ENCODE measurements at places on chromosomes 7 and 10. TPM values are rescaled to one million over a fixed set of nuclear protein-coding genes. Genes with fewer than 3 reads are reported as not detected.
A peak's percentile ranks its signal among the peaks of the same experiment; 100 is the strongest.

DNA sequence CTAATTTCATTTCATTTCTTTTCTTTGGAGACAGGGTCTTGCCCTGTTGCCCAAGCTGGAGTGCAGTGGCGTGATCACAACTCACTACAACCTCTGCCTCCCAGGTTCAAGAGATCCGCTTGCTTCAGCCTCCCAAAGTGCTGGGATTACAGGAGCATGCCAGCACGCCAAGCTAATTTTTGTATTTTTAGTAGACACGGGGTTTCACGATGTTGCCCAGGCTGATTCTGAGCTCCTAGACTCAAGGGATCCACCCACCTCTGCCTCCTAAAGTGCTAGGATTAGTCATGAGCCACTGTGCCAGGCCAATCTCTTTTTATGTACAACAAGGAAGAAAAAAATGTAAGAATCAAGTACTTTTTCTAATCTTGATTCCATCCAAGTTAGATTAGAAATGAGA is 10.7 kb upstream of the KMT2E start:
- no peak for DNase-seq

DNA sequence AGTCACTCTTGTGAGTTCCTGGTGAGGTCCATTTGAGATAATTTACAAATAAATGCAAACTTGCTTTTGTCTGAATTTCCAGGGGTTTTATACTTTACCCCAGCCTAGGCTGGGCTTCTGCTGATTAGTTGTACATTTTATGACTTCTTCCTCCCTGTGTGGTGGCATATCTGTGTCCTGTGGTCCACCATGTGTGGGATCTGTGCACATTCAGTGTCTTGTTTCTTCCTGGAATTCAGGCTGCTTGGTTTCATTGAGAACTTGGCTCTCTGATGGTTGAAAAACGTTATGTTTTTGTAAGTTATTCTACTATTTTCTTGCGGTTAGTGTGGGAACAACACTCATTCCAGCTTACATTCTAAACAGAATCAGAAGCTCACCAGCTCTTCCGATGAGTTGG is 523.4 kb upstream of the PFKP start:
- DNase-seq, result no peak

DNA sequence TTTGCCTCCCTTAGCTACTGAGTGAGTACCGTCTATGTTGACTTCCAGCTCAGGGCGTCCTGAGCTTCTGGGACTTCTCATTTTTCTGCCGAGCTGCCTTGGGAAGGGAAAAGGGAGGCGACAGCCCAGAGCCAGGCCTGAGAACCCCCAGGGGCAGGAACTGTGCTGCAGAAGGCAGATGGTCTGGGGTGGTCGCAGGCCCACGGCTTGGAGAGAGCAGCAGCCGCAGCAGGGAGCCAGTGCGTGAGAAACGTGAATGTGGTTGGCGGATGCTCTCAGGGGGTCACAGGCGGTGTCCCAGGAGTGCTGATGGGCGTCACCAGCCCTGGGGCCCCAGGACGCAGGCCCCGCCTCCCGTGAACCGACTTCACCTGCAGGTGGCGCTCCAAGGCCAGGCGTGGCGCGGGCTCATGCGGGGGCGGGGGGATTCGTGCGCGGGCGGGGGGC is 9.2 kb upstream of the PWWP2B start:
- DNase-seq, result peak; percentile 87

DNA sequence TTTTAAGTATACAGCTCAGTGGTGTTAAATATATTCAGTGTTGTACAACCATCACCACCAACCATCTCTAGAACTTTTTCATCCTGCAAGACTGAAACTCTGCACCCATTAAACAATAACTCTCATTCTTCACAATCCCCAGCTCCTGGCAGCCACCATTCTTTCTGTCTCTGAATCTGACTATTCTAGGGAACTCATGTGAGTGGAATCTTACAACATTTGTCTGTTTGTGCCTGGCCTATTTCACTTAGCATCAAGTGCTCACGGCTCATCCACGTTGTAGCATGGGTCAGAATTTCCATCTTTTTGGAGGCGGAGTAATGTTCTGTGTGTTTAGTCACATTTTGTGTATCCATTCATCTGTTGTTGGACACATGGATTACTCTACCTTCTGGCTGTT is 40.8 kb upstream of the PFKFB3 start:
- no peak for DNase-seq

DNA sequence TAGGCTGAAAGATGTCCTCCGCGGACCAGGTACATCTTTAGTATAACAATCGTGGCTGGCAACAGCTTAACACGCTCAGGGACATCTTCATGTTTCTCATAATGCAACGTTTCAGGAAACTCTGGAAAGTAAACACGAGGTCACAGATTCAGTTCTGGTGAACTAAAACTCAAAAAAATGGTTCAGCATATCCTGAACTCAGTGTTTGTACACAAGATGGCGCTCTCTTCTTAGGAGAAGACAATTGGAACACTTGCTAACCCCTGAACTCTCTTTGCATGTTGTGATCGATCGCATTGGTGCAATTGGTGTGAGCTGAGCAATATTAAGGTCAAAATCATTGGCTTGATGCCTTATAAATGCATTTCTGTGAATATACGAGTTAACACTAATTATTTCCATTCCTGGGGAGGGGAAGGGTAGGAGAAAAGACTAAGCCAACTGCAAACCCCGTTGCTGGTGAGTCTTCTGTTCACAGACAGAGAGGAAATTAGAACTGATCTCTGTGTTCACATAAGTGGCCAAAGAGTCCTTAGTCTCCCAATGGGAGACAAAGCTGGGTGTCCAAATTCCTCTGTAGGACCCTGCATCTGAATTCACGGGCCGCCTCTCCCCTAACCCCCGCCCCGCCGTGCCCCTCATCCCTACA is 52.6 kb upstream of the FAM180A start:
- DNase-seq, result no peak

- no peak for DNase-seq
These were observed 22.5 kb upstream of the VIPR2 start for GRCh38 chr7:159167139-159167538.

GRCh38 chr7:39434012-39434411 is 132.2 kb upstream of the YAE1 start:
- DNase-seq, result no peak

DNA sequence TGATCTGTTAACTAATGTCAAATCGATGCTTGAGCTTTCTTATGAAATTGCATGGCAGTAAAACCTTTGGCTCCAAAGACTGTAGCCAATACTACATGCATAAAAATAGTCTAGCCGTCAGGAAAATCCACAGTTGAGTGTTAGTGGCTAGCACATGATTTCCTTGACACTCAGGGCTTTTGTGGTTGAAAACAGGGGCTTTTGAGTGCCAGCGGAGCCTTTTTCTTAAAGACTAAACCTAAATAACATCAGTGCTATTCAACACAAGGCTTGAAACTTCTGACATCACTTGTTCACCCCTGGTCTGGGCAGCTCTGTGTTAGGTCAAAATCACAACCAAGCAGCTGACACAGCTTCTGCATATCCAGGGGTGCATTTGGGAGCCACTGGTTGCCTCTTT is 124.2 kb upstream of the BMPER start:
- DNase-seq, result no peak

- no peak for DNase-seq
These were observed 145.9 kb upstream of the NEBL start for GRCh38 chr10:21043044-21043443.

- no peak for DNase-seq
These were observed 44.7 kb downstream of the RBM17 start for GRCh38 chr10:6133331-6134098.

GRCh38 chr7:69776611-69777010 is 178.3 kb downstream of the AUTS2 start:
- DNase-seq, result no peak

DNA sequence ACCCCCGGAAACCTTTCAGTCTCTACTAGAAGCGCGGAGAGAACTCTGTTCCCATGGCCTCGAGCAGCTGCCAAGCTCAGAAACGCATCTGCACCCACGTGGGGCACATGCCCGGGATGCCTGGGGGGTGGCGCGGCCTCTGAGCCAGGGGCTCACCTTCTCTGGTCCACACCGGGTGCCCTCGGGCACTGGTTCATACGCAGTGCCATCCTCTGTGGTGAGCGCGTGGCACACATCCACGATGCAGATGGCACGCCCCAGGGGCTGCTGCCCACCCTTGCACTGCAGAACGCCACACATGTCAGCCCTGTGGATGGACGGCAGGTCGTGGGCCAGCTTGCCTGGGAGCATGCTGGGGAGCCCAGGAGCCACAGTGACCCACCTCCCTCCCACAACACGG is 6.5 kb downstream of the ADAM8 start:
- DNase-seq, result no peak

DNA sequence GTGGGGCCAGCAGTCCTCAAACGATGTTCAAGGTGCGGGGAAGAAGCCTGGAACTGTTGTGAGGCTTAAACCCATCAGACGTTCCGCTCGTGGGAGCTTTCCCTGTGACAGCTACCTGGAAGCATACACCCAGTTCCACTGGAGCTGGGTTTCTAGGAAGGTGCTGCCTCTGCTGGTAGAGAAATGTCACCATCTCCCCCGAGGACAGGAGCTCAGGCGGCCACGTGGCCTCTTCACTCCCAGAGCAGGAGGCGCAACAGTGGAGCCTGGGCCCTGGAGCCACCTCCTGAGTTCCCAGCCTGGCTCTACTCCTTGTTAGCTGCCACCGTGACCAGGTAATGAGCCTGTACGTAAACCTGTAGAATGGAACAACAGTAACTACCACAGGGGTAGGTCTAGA is 156.1 kb downstream of the ADARB2 start:
- DNase-seq, result no peak

GRCh38 chr7:473870-474604 is 45.6 kb downstream of the PDGFA start:
- no peak for DNase-seq

- DNase-seq, result peak; percentile 84
These were observed 7.6 kb upstream of the ORAI2 start for GRCh38 chr7:102425639-102426267.

DNA sequence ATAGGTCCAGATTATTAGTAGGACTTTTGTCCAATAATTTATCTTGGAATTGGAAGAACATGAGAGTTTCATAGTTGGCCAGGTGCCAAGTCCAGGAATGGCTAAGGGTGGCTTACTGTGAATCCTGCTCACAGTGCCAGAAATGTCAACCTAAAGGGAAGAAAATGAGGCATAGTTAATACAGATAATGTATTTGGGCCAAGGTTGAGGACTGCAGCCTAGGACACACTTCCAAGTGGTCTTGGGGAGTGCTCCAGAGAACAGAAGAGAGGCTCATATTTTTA is 78.2 kb downstream of the MAPK8 start:
- DNase-seq, result no peak

DNA sequence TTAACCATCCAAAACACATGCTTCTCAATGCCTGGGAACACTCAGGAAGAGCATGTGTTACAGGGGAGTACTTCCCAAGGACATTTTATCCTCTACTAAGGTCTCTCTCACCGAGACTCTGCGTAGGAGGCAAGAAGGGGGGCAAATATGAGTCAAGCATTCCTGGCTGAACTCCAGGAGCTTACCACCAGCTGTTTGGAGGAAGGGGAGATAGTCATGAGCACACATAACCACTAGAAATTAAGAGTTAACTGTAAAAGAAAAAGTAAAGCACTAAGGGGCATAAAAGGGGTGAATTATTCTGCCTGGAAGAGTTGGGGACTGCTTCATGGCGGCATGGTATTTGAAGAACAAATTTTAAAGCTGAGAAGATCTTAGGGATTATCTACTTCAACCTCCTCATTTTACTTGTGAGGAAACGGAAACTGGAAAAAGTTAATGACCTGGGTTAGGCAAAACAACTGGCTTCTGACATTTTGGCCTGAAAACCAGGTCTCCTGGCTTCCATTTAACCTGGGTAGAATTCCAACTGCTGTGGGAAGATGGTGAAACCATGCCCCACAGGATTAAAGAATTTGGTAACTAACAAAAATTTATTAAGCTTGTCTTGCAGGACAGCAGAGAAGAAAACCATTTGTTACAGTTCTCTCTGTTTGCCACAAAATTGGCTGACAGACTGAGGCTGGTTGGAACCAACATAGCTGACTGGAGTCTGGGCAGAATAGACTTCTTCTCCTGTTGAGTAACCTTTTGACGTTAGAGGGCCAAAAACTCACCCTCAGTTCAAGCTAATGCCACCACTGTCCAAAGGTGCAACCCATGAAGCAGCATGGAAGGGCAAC is 85.5 kb downstream of the SLC25A13 start:
- DNase-seq, result no peak

DNA sequence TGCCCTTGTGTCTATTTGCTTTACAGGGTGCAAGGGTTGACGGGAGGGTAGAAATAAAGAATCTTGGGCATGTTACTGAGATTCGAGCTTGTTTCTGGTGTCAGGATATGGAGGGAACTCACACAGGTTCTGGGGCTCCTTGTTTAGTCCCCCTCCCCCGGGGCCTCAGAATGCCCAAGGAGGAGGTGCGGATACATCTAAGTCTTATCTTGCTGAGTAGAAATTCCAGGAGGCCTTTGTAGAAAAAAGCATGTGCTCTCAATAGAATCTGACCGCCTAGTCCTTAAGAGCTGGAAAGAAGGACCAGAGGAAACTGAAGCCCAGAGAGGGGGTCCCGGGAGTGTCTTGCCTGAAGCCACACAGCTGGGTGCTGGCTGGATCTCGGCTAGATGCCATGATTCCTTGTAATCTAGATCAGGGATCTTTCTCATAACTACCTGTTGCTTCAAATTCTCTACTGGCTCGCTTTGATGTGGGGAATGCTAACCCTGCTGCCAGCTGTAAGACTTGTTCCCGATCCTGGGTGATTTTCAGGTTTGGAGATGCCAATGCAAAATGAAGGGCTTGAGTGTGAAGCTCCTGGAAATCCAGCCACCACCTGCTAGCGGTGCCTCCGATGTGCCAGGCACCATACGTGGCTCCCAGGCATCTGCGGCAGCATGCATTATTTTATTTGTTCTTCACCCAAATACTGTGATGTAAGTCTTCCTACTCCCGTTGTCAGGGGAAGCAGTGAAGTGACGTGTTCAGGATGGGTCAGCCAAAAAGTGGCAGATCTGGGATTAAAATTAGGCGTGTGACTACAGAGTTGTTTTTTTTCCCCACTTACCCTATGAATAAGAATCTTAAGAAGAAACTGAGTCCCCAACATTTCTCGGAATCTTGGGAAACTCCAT is 226.0 kb downstream of the TCF7L2 start:
- no peak for DNase-seq

GRCh38 chr7:127638197-127638596 is 13.8 kb upstream of the SND1 start:
- DNase-seq, result no peak

- no peak for DNase-seq
These were observed 762.0 kb downstream of the SORCS1 start for GRCh38 chr10:106402458-106402857.

GRCh38 chr7:103547451-103548284 is 101.7 kb upstream of the SLC26A5 start:
- no peak for DNase-seq

TAC1 gene
- not detected for total RNA-seq

REEP3 gene
- 50.9 TPM for total RNA-seq

ADARB2 gene
- 0.80 TPM for total RNA-seq

TMEM229A gene
- total RNA-seq, result not detected

PTN gene
- 6.3 TPM for total RNA-seq

OR13A1 gene
- not detected for total RNA-seq

SNX10 gene
- 85.1 TPM for total RNA-seq

ZNRF2 gene
- 26.6 TPM for total RNA-seq

CALHM3 gene
- not detected for total RNA-seq

PIP gene
- total RNA-seq, result 12.6 TPM

SMKR1 gene
- 1.1 TPM for total RNA-seq

FKBP9 gene
- total RNA-seq, result 104 TPM

All from lower lobe of right lung (tissue), 2 donors.